HS-5 (cell line): ENCODE measurements at places on chromosomes 2 and 18.

GRCh38 chr2:199602271-199602895 is 144.6 kb upstream of the SATB2 start:
- DNase-seq: no peak

- DNase-seq: no peak
These were observed 154.6 kb upstream of the REV1 start for GRCh38 chr2:99644419-99644787.

DNA sequence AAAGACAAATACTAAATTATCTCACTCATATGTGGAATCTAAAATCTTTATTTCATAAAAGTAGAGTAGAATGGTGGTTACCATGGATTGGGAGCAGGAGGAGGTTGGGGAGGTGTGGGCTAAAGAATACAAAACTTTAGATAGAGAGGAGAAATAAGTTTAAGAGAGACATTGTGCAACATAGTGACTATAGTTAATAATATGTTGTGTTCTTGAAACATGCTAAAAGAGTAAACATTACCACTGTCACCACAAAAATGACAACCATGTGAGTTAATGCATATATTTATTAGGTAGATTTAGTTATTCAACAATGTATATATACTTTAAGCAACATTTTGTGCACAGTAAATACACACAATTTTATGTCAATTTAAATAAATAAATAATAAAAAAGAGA is 128.5 kb upstream of the COL3A1 start:
- no peak for DNase-seq

- DNase-seq: no peak
These were observed 36.3 kb downstream of the ARHGEF33 start for GRCh38 chr2:38925982-38926381.

DNA sequence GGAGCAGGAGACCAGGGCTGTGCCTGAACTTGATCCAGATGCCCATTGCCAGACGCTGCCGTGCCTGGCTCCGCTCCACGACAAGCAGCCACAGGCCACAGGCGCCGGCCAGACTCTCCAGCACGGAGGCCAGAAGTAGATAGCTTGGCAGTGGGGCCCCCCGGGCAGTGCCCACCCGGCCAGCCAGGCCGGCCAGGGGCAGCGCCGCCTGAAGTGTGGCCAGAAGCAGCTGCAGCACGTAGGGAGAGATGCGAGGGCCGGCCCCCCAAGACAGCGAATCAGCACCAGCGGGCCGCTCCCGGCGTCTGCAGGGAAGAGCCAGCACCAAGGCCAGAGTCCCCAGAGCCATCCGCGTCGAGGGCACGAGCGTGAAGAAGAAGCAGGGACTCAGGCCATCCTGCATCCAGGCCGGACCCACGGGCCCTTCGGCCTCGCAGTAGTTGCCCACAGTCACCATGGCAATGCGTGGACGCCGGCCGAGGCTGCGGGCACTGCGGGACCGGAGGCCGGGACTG is 484 bp downstream of the ABCB6 start:
- peak; percentile 47 for DNase-seq

DNA sequence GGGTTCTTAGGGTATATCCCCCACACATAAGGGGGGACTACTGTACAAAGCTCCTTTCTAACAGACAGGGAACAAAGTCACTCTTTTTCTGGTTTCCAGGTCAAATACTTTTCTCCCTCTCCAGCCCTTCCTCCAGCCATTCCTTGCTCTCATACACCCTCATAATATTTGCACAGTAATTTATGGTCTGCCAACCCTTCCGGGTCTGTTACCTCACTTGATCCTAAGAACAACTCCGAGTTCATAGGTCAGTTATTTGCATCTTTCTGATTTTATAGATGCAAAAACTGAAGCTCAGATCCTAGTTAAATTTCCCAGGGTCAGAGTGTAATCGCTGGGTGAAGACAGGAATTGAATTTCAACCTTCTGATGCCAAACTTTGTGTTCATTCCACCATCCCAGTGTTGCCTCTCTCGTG is 14.8 kb upstream of the MATN3 start:
- no peak for DNase-seq

DNA sequence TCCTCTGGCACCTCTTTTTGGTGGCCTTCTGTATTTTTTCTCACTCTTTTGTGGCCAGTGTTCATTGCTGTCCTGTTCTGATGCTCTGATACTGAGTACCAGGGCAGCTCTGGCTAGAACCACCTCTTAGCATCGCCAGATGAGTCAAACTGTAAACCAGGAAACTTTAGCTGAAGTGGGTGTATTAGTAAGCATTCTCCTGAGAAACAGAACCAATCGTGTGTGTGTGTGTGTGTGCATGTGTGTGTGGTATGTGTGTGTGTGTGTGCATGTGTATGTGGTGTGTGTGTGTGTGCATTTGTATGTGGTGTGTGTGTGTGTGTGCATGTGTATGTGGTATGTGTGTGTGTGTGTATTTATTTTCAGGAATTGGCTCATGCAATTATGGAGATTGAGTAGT is 166.3 kb upstream of the SKOR2 start:
- DNase-seq: no peak
